Posterior vena cava (tissue), 2 donors: ENCODE measurements at places on chromosomes 5 and 9.
A peak's percentile ranks its signal among the peaks of the same experiment; 100 is the strongest.

DNA sequence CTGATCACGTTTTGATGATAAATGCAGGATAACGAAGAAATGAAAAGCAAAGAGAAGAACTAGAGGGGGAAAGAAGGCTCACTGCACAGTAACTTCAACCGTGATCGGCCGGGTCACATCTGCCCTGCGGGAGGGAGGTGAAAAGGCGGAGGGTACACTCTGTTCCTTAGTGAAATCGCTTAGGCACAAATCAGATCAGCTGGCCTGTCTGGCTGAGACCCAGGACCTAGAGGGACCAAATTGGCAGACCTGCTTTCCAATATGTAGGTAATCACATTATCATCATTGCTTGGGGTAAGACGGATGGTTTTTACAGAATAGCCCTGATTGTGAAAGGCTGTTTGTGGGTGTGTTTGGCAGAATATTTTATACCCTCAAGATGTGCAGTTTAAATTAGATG is 82.2 kb downstream of the SLC28A3 start:
- DNase-seq, result no peak

DNA sequence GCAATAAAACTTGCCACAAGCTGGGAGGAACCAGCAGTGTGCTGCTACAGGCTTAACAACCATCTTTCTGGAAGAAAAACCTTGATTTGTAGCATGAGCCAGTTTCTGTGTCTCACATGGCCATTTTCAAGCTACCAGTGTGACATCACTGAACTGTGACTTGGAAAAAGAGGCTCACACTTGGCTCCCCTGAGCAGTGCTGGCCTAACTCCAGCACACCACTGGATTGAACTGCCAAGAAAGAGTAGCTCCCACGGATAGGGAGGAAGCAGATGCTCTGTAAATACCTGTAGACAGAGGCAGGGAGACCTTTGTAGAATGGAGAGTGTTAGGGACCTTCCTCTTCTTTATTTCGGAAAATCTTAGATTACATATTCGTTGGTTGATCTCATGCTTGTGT is 197.9 kb downstream of the SH3GL2 start:
- no peak for DNase-seq

DNA sequence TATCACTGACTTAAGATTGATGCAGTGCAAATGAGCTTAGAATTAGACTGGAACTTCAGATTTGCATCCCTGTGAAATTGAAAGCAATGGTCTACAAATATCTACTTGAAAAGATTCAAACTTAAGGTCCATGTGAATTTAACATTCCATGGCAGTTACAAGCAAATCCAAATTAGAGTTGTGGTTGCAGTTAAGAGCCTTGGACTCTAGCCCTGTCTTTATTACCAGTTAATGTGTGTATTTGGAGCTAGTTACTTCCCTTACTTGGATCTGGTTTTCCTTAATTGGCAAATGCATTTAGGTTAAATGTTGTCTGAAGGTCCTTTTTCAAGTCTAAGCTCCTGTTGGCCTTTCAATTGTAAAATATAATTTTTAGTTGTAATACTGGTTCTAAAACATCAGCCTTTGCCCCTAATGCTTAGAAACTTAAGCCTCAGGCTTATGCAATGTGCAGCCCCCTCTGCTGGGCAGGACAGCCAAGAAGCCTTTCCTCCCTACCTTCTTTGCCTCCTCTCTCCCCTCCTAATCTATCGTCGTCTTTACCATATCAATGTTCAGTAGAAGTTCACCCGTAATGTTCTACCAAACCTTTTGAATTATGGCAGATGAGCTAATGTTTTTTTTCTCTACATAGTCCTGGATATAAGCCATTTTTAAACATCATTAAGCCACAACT is 59.5 kb downstream of the ERMP1 start:
- DNase-seq, result no peak

- no peak for DNase-seq
These were observed 90.8 kb downstream of the NDFIP1 start for GRCh38 chr5:142199388-142199787.

GRCh38 chr9:78470741-78471140 is 173.8 kb downstream of the PSAT1 start:
- no peak for DNase-seq

- peak; percentile 89 for DNase-seq
These were observed 56.1 kb upstream of the AFAP1L1 start for GRCh38 chr5:149215478-149216090.

- no peak for DNase-seq
These were observed 57.6 kb downstream of the PAX5 start for GRCh38 chr9:36976371-36977030.

GRCh38 chr9:128771094-128771721 is 519 bp downstream of the ZER1 start:
- no peak for DNase-seq

- DNase-seq, result no peak
These were observed 368.4 kb downstream of the TLE1 start for GRCh38 chr9:81320909-81321482.

DNA sequence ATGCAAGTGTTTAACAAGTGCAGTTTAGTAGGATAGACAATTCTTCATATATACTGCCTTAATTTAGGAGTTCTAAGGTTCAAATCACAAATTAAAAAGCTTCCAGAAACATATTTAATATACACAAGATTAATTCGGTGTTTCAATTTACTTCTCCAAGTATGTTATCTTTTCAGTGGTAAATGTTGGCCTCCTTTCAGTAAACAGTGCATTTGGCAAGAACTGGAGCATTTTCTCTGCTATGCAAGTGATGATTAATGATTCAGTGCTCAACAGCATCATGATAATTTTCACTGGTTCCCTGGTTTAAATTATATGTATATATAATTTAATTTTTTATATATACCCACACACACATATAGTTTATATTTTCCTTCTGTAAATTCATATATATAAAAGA is 541.7 kb downstream of the EFNA5 start:
- DNase-seq, result no peak

DNA sequence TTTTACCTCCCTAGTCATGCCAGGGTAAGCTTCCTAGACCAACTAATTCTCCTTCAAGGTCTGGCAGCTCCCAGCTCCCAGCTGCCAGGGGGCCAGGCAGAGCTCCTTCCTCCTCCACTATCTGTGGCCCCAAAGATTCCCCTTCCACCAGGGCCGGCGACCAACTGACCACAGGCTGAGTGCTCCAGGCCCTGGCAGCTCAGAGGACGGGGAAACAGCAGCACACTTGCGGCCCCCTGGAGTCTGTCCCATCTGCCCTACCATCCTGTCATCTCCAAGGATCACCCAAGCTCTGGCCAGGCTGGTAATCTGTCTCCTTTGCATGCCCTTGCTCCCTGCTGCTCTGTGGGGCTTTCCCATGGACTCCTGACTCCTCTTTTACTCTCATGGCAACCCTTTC is 31.2 kb upstream of the BASP1 start:
- DNase-seq, result no peak

DNA sequence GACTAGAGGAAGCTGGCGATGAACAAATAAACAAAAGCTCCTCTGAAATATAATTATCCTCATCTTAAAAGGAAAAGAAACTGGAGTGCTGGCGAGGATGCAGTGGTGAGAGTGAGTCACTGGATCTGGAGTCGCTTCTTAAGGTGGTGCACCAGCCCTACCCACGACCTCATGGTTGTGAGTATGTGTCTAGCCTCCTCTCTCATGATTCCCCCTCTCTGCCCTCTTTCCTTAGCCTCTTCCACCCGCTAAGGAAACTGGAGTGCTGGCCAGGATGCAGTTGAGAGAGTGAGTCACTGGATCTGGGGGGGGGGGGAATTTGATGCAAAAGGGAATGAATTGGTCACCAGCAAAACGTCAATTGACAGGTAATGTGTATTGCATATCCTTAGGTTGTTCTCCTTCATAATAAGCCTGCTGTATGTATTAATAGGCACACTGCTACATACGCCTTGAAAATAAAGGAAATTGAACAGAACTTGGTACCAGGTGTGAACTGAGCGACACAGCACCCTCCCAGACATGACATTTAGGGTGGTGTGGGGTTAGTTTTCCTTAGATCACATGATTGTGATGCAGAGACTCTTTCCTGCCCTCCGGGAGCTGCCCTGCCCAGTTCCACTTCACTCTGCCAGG is 36.3 kb upstream of the EBF1 start:
- DNase-seq, result no peak

DNA sequence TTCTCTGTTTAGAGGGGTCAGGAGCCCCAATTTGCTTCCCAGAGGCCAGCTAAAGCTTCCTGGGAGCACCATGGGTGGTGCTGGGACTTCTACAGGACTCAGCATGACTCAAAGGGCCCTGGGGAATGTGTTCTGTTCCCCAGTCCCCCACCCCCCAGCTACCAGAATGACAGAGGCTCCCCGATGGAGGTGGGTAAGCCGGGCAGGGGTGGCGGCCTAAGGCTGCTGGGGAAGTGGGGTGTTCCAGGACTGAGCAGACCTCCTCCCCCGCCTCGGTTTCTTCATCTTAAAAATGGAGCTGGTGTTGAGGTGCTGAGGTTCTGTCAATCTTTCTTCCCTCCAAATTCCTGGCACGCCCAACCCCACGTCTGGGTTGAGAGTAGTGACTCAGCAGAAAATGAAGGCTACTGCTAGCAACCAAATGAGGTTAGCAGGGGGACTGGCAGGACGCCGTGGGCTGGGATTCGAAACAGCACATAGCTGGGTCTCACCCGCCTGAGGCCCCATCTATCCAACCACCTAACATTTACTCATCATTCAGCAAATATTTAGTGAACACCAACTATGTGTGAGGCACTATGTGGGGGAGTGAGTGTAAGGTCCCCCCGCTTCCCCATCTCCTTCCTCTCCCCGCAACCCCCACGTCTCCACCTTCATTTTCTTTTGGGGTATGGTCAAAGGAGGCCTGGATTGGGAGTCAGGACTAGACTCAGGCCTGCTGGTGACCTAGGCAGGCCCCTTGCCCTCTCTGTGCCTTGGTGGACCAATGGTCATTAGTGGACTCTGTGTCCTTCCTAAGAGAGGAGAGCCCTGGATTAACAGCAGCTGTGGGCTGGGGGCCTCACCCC is 50.2 kb downstream of the C9orf50 start:
- DNase-seq, result no peak

- DNase-seq, result no peak
These were observed 10.6 kb upstream of the DPYSL3 start for GRCh38 chr5:147520450-147520849.

GRCh38 chr5:83433891-83434290 is 37.7 kb upstream of the VCAN start:
- no peak for DNase-seq
